NCI-H1092 (cell line): ENCODE measurements at places on chromosomes 1 and 21.

GRCh38 chr1:115723756-115724155 is 44.8 kb downstream of the CASQ2 start:
- DNase-seq, result no peak

- DNase-seq, result no peak
These were observed 32.2 kb upstream of the GADD45A start for GRCh38 chr1:67652800-67653199.

DNA sequence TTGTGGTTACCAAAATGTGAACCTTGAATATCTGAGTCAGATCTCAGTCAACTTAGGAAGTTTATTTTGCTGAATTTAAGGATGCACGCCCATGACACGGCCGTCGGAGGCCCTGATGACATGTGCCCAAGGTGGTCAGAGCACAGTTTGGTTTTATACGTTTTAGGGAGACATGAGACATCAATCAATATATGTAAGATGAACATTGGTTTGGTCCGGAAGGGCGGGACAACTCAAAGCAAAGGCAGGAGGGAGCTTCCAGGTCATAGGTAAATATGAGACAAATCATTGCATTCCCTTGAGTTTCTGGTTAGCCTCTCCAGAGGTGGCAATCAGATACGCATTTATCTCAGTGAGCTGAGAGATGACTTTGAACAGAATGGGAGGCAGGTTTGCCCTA is 1.0 kb upstream of the PRMT2 start:
- DNase-seq, result no peak

DNA sequence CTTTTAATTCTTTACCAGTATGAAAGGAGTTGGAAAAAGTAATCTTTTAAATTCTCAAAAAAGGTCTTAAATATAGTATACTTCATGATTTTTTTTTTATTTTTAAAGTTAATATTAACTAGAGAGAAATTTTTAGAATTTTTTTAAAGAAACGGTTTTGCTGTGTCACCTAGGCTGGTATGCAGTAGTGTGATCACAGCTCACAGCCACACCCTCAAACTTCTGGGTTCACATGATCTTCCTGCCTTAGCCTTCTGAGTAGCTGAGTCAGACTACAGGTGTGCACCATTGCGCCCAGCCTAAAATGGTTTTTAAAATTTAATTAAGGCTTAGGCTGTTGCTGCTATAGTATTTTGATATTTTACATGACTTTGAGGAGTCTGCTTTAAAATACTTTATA is 52.4 kb downstream of the TLCD4 start:
- no peak for DNase-seq

DNA sequence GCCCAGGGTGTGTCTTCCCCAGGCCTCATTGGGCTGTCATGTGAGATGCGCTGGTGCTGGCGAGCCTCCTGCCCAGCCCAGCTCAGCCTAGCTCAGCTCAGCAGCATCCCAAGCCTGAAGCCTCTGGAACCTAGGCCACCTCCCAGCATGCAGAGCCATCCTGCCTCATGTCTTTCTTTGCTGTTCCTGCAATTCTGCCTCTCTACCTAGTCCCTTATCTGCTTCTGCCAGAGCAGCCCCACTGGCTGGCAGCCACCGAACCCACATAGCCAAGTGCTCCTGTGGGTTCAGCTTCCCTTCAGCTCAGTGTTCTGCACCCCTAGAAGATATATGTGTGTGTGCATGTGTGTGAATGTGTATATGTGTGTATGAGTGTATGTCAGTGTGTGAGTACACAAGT is 291.5 kb upstream of the VAMP3 start:
- no peak for DNase-seq

DNA sequence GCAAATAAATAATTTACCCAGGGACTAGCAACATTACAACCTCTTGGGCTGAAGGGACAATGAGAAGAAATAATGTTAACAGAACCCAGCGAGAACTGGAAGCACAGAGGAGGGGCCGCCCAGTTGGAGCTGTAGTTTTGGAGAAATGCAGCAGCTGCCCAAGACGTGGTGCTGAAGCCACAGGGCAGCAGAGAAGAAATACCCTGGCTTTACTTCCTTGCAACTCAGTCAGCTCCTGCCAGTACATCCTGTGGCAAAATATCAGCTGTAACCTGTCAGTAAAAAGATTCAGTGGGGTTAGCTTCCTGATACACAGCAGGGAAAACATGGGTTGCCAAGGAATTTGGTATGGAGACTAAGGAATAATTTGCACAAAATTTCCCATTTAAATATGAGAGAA is 283.6 kb upstream of the USP25 start:
- no peak for DNase-seq

DNA sequence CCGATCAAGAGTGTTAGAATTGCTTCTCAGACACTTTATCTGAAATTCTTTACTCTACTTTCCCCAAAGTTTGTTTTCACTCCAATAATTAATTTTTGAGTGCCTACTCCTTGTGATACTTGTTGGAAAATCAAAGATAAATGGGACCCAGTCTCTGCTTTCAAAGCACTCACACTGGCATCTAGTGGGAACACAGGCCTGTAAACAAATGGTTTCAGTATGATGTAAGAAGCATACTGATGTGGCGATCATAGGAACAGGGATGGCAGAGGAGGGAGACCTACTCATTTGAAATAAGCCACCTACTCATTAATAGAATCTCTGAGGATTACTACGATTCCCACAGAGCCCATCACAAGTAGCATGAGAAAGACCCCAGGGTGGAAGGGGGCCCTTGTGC is 273.7 kb upstream of the ST6GALNAC5 start:
- DNase-seq, result no peak

DNA sequence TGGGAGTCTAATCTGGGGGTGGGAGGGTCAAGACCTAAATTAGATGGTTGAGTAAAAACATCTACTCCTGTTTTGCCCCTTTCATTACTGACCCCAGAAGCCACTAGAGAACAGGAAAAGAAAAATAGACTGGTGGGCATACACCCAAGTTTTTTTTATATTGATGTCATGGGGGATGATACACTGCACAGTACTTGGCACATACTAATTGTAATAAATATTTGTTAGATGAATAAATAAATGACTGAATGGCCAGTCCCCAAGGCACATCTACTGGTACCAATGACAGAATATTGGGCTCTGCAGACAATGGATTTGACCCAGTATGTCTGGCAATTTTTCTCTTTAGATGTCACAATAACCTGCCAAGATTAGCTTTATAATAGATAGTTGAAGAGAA is 36.8 kb upstream of the PTBP2 start:
- DNase-seq, result no peak
